T-cell (primary cell): ENCODE measurements at places on chromosomes 5 and 9. TPM values are rescaled to one million over a fixed set of nuclear protein-coding genes. Genes with fewer than 3 reads are reported as not detected.

Gene GGTA1
- total RNA-seq: not detected

Gene PKD2L2
- total RNA-seq: not detected

Gene C9orf78
- 112 TPM for total RNA-seq

Gene CRB2
- total RNA-seq: 0.20 TPM

Gene PIP5KL1
- 2.1 TPM for total RNA-seq

Gene SECISBP2
- total RNA-seq: 78.8 TPM
